SHP77 (cell line): ENCODE measurements at places on chromosomes 3 and 15.

GRCh38 chr3:176609361-176609760 lies 587.9 kb downstream of the TBL1XR1 start:
- DNase-seq, result no peak

- no peak for DNase-seq
These were observed 12.0 kb downstream of the ALDH1A2 start for GRCh38 chr15:58053315-58054153.

- DNase-seq, result no peak
These were observed 152.8 kb upstream of the TBL1XR1 start for GRCh38 chr3:177350121-177350520.

DNA sequence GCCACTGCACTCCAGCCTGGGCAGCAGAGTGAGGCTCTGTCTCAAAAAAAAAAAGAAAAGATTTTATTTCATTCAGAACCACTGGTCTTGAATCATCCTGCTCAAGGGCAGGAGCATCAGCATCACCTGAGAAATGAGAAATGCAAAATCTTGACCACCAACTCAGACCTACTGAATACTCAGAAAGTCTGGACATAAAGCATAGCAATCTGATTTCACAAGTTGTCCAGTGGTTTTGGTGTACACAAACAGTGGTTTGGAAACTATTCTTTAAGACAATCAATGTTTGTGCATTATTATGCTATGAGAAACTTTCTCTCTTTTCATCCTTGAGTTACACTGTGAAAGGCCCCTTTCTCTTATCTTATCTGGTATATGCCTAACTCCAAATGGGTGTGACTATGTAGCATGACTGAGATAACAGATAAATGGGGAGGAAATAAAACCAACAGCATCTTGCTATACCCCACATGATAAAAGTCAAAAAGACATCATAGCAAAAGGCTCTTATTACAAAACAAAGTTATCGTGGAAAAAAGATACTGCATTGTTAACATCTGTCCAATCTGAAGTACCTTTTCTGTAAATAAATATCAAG lies 174.2 kb upstream of the STT3B start:
- no peak for DNase-seq

- no peak for DNase-seq
These were observed 18.3 kb upstream of the CD200 start for GRCh38 chr3:112314649-112315048.

DNA sequence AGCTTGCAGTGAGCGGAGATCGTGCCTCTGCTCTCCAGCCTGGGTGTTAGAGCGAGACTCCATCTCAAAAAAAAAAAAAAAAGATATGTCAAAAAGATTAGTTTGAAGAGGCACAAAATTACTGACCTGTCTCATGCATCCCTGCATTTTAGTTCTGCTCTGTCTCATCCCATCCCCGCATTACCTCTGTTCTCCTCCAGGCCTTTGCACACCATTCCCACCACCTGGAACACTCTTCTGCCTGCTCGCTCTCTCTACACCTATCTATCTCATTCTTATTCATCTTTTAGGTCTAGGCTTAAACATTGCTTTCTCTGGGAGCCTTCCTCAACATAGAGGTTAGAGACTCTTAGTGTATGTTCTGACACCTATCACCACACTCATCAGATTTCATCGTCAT lies 32.9 kb upstream of the ZNF770 start:
- DNase-seq, result no peak

DNA sequence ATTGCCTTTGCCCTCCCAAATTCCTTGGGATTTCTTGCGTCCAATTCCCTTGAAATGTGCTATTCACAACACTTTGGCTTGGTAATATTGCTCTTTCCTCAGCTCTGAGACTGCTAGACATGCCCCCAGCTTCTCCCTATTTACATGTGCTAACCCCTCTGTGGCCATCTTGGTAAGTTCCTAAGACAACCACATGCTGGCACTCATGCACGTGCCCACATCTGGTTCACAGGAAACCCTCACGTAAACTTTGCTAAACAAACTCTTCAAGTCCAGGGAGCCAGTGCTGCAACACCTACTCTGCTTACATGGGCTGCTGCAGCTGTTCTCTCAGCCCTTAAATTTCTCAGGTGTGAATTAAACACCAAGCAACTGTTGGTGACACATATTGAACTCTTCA lies 121.8 kb downstream of the ADAMTSL3 start:
- DNase-seq, result no peak

- no peak for DNase-seq
These were observed 125.0 kb upstream of the TRIM42 start for GRCh38 chr3:140552898-140553297.

DNA sequence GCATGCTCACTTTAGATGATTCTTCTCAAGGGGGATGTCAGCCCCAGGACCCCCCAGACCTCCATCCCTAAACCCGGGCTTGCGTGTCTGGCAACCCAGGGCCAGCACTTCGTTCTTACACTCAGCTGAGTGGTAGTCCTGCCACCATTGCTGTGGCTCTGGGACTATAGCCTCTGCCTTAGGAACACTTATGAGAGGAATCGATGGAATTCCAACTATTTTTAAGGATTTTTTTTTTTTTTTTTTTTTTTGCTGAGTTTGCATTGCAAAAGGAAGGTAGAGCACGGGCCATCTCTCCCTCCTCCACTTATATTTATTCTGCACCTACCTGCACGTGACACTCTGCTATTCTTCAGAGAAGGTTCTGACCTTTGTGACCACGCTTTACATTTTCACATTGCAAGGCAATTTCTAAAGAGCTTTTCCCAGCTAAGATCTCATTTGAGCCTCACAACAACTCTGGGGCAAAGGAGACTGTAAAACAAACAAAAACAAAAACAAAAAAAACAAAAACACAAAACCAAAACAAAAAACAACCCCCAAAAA lies 113.9 kb downstream of the LPP start:
- DNase-seq, result no peak

DNA sequence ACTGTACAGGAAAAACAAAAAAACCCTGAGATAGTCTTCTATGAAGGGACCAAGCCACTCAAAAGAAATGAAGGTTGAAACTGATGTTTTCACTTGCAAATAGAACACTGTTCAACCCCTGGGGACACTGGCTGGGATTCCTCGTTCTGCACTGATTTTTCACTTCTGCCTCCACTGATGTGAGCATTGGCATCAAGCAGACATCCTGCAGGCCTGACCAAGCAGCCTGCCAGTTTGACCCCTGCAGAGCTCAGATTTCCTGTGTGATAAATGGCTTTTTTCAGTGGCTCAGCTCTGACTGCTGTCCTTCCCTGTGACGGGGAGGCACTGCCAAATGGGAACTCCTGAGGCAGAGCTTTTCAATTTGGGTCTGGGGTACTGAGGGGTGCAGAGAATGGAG lies 50.0 kb downstream of the RASGRP1 start:
- no peak for DNase-seq

- DNase-seq, result no peak
These were observed 36.7 kb upstream of the LHFPL4 start for GRCh38 chr3:9590282-9590791.

GRCh38 chr15:33209575-33210481 lies 15.3 kb upstream of the FMN1 start:
- DNase-seq, result no peak

DNA sequence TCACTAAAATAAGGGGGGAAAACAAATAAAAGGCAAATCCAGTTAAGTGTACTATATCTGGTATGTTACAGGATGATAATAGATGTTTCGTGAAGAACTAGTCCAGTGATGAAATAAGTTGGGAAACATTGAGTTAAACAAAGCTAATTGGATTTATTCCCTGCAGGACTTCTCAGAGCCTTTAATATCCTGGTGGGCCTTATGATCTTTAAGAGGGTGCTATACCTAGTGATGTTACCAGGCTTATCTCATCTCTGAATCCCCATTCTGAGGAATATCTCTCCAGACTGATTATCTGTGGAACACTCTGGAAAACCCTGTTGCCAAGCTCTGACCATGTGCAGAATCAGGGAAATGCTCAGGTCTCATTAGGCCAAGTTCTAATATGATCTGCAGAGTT lies 54.8 kb upstream of the POMGNT2 start:
- no peak for DNase-seq

- DNase-seq, result no peak
These were observed 323.5 kb downstream of the ULK4 start for GRCh38 chr3:41638381-41638780.

- DNase-seq, result peak; percentile 79
These were observed 27.0 kb downstream of the NDUFB4 start for GRCh38 chr3:120622870-120623726.

DNA sequence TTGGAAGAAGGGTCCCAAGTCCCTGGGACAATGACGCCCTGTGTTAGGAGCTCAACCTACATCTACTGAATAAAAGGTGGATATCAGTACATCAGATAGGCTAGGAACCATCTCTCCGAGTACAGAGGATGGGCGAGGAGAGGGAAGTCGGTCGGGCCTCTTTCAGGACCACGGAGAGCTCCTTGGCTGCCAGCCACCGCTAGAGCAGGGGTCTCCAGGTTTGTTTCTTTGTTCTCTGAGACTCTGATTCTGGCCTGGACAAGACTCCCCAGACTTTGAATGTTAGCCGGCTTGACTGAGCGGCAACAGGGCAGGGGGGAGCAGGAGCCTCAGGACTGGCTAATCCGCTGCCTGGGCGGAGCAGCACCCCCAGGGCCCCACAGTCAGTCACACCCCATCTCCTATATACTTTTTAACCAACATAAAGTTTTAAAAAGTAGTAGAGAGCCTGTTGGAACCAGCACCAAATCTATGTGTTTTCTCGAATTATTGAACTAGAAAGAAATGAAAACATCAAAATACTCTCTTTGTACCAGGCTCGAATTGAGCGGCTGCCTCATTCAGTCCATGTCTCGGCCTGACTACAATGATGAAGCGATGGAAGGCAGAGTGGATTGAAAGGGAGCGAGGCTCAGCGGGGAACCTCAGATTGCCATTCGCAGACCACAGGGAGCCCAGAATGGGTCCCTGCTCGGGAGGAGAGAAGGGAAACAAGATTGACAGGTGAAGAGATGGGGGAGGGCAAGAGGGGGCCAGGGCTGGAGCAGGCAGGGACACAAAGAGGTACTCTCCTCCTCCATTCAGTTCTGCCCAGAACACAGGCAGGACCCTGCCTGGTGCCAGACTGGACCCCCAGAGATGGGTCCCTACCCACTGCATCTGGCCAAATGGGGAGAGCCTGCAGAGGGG lies 131.6 kb downstream of the TPRA1 start:
- DNase-seq, result no peak

DNA sequence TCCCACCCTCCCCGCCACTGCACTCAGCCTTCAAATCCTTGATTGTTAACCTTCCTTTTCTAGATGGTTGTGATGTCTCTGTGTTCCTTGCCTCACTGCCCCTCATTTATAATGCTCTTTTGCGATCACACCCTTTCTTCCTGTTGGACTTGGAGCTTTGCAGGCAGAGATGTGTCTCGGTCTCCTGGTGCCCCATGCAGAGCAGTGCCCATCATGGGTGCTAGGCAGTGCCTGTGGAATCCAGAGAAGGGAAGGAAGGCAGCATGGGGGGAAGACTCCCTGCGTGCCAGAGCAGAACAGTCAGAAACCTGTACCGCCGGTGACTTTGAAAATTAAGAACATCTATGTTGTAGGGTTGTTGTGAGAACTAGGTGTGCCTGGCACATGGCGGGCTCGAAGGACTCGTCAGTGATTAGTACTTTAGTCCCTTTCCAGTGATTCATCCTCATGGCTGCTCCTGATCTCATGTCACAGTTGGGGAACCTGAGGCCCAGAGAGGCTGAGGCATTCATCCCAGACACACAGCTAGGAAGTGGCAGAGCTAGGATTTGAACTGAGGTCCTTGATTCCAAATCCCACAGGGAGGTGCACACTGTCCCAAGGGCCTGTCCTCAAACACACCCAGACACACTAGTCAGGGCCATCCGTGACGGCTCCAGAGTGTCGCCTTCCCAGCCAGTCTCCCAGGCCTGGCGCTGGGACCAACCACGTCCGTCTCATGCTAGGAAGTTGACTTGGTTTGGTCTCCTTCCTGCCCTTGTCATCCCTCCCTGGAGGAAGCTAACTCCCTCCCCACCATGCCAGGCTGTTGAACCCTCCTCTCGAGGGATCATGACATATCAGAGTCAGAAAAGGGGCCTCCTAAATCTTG lies 58.3 kb downstream of the SMAD6 start:
- DNase-seq, result no peak

- no peak for DNase-seq
These were observed 63.8 kb downstream of the PEX5L start for GRCh38 chr3:179972881-179973423.

- no peak for DNase-seq
These were observed 65.8 kb upstream of the CFAP20DC start for GRCh38 chr3:59115364-59116232.

DNA sequence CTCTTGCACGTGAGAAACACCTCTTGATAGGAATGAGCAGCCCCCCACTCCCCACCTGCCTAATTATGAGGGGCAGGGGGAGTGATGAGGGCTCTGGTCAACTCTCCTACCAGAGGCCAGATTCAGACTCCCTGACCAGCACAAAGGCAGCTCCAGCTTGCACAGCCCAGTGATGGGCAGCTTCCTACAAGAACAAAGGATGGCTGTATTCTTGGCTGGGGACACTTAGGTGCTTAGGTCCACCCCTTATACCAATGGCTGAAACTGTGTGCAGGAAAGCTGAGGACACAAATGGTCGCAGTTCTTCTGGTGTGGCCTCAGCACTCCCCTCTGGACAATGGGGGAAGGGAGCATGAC lies 81.8 kb downstream of the IQSEC1 start:
- no peak for DNase-seq

DNA sequence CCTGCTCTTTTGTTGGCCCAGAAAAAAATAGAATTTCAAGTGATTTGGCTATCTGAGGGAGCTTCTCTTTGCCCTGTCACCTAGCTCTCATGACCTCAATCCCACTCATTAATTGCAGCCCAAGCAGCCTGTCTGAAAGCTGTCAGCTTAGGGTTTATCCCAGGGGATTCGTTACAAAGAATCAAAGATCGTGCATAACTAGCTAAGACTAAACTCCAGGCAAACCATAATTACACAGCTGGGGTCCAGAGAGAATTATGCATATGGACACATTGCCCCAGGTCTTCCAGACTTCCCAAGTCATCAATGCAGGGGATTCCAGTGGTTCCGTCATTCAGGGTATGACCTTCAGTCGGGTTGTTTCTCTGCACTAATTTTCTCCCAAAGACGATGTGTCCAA lies 91.6 kb upstream of the CBLB start:
- DNase-seq, result no peak

DNA sequence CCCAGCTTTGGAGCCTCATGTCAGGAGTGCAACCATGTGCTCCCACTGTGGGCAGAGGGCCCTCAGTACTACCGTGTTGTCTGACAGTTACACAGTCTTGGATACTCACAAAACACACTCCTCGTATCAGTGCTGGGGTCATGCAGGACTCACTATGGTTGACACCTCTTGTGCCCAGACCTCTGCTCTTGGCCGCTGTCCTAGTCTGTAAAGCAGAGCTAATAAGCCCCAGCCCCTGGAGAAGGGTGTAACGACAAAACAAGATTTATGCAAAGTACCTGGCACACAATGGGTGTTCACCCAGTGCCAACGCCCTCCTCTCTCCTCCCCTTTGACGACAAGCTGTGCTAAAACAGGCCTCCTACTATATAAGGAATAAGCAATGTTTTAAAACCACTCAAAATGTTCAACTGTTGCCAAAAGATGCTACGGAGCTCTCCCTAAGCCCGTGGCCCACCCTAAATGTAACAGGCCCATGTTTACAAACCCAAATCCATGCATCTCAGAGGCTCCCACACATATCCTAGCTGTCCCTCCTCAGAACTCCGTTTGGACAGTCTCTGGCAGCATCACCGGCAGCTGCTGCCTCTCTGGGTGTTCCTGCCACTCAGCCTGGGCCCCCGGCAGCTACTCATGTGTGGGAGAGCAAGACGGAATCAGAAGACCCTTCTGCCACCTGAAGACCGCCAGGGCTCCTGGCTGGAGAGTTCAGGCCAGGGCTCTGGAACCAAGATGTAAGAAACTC lies 65.8 kb downstream of the MRPL46 start:
- DNase-seq, result peak; percentile 9

GRCh38 chr3:175082631-175083030 lies 223.5 kb downstream of the NAALADL2 start:
- DNase-seq, result no peak
